NCI-H1092 (cell line): ENCODE measurements at places on chromosomes 5 and 9.
A peak's percentile ranks its signal among the peaks of the same experiment; 100 is the strongest.

DNA sequence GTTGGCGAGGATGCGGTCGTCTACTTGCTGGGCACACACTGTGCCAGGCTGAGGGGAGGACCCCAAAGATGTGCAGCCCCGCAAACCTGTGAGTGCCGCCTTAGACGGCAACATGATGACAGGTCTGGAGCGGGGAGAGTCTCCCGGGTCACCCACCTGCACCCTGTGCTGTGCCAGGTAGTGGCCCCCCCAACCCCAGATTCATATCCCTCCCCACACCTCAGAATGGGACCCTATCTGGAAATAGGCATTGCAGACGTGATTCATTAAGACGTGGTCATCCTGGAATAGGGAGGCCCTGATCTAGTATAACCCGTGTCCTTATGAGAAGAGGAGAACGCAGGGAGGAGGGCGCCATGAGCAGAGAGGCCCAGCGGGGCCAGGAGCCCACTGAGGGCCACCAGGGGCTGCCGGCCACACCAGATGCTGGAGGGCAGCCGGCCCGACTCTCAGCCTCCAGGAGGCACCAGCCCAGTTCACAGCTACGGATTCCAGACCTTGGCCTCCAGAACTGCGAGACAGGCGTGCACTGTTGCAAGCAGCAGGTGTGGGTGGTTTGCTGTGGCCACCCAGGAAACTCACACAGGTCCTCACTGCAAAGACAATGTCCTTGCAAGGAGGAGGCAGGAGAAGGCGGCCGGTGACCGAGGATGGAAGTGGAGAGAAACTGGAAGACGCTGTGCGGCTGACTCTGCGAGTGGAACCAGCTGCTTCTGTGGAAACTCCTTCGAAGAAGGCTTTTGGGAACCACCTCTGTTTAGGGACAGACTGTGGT lies 131.9 kb upstream of the LPCAT1 start:
- DNase-seq = no peak

DNA sequence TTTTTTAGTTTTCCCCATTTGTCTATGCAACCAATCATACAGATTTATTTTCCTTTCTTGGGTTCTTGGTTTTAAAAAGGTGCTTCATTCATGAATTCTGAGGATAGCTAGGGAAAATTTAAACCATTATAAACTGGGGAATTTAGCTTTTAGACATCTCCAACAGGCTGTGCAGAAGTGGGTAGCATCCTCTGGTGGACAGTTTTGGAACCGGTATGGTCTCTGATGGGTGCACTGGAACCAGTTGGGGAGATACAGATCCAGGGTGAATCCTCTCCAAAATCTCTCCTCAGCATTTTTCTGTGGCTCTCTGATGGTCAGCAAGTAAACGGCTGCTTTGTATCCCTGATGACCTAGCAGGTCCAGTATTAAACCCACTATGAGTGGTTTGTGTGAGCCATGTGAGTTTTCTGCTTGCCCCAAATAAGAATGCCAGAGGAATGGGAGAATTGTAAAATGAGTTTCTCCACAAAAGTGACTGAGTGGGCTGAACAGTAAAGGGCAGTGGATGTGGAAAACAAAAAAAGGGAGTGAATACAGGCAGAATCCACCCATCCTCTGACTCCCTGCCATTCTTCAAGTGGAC lies 9.1 kb upstream of the DNAJC25 start:
- DNase-seq = no peak

DNA sequence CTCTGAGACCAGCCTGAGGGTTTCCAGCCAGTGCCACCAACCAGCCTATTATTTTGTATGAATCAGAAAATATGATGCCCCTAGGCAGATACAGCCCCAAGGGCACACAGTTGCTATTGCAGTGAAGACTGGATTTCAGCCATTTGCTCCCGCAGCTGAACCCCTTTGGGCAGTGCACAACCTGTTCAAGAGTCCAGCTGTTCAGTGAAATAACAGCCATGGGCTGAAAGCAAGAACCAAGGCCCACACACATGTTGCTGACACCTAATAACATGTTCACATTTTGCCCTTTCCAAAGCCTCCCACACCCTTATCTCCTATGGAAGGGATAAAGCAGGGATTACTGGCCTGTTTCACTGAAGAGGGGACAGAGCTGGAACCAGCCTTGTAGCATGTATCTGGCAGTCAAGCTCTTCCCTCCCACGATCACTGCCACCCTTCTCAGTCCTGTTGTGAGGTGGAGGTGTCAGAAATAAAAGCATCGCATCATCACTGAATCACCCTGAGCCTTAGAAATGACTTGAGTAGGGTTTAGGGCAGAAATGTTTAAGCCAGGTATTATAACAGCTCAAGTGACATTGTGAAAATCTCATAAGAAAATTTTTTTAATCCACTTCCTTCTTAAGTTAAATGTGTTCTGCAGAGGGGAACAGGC lies 137.1 kb upstream of the FSTL4 start:
- DNase-seq = no peak

GRCh38 chr9:96122282-96122681 lies 179.7 kb downstream of the HSD17B3 start:
- DNase-seq = no peak

- DNase-seq = peak; percentile 38
Observed at GRCh38 chr9:15469406-15469805, 41.4 kb downstream of the PSIP1 start.

- DNase-seq = no peak
Observed at GRCh38 chr5:111580956-111581355, 68.6 kb upstream of the STARD4 start.

GRCh38 chr5:28217695-28218094 lies 1179.3 kb upstream of the CDH9 start:
- no peak for DNase-seq

- no peak for DNase-seq
Observed at GRCh38 chr5:56383761-56384160, 150.6 kb upstream of the ANKRD55 start.

- DNase-seq = no peak
Observed at GRCh38 chr9:37432020-37432419, 9.5 kb downstream of the GRHPR start.

DNA sequence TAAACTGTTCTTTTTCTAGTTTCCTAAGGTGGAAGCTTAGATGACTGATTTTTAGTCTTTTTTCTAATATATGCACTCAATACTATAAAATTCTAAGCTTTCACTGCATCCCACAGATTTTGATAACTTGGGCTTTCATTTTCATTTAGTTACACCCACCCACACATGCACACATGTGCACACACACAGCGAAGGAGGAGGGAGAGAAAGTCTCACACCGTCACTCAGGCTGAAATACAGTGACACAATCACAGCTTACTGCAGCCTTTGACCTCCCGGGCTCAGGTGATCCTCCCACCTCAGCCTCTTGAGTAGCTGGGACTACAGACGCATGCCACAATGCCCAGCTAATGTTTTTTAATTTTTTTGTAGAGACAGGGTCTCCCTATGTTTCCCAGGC lies 96.5 kb downstream of the SMIM23 start:
- DNase-seq = no peak

DNA sequence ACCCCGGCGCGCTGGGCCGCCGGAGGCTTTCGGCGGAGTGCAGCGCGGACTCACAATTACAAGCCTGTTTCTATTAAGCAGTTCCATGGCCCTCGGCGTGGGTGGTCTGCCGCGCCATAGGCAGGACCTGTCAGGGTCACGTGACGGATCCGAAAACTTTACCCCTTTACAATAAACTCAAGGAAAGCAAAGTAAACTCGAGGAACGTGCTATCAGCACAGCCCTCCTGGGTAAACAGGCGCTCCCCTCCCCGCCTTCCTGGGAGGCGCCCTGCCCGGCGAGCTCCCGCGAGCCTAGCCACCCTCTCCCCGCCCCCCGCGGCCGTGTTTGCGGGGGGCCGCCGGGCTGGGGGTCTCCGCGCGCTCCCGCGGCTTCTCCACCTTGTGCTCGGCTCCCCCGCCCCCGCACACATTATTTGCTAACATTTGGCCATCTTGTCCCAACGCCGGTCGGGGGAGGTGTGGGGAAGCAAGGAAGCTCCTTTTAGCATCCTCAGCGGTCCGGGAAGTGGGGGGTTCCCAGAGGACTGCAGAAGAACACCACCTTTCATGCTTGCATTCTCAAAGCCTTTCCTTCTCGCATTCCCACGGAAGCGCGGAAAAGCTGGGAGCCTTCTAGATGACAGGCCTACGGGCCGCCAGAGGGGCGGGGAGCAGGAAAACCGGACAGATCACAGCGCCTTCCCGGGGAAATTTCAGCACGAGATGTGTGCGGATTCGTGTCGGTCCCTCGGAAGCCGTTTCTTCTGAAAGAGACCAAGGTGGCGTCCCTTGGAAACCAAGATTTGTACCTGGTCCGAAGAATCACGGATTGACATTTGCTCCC lies at the start of gene PTCH1:
Gene PTCH1 (minus strand): TSS at position 238 of the 825 bp plus-strand sequence.
- DNase-seq = peak; percentile 25

GRCh38 chr5:139082813-139083498 lies 115.2 kb downstream of the SIL1 start:
- DNase-seq = no peak

- DNase-seq = no peak
Observed at GRCh38 chr9:133536080-133536479, 1.6 kb downstream of the ADAMTSL2 start.

DNA sequence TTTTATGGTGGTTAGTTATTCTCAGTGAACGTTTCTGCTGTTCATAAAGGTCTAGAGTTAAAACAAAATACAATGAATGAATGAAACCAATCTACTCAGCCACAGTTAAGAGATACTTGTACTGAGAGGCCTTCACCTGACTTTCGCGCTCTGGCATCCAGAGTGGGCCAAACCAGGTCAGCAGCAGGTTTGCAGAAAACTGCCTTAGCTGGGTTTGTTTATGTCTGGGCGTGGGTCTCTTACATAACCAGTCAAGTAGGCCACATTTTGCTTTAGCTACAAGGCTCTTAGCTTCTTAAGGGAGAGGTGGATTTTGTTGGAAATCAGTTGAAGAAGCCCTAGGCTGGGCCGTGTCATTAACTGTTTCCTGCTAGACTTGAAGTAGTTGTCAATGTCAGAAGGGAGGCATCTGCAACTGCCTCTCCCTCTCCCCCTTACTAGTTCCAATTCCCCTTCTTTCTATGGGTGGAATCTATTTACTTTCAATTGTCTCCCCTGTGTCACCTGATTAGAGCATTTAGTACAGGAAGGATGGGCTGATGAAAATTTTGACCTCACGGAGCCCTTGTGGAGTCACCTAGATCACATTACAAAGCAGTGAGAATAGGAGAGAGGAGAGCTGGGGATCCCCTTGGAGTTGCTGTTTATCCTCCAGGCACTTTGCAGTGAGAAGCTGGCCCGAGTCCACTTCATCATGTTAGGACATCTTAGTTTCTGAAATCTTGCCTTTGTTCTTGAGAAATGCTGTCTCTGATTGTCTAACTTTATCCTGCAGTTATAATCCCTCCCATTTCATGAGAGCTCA lies 200.5 kb downstream of the ARHGEF28 start:
- DNase-seq = no peak

- DNase-seq = peak; percentile 41
Observed at GRCh38 chr5:2588850-2589501, 162.5 kb downstream of the IRX2 start.

- no peak for DNase-seq
Observed at GRCh38 chr9:108060175-108060574, 570.6 kb upstream of the KLF4 start.

DNA sequence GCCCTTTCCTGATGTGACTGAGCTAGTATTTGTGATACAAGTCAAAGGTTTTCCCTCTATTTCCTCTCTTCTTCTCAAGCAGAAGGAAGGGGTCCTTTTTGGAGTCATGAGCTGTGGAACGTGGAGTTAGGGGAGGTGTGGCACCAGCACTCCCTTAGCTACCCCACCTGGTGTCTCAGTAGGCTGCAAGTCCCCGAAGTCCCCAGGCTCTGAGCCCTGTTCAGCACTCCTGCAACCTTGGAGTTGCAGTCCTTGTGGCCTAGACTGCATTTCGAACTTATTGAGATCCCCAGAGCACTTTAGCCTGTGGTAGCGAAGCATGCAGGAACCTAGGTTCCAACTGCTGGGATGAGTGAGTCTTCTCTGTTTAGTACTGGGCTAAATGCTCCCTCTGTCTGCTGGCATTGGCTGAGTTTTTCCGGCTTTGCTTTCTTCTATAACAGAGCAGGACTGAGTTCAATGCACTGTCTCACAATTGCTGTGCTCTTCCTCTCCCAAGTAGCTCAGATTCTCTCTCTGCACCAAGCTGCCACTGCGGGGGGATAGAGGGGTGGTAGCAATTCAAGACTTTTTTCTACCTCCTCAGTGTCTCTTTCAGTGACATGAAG lies 600.7 kb upstream of the CDH9 start:
- DNase-seq = no peak

DNA sequence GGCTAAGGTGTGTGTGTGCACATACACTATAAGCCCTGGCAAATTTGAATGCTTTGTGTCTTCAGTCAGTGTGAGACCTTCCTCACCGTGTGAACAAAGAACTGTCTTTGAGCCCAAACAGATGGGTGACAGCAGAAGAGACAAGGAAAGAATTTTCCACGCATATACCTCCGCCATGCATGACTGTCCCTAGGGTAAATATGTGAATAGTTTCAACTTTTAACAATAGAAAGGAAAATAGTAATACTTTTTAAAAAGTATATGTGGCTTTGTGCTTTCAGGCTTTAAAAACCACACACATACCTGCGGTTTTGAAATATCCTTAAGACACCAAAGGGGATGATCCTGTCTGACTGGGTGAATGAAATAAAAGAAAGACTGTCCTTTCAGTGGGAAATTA lies 438.6 kb upstream of the MPDZ start:
- no peak for DNase-seq

- DNase-seq = no peak
Observed at GRCh38 chr5:86858442-86858841, 240.7 kb downstream of the COX7C start.

GRCh38 chr5:95731571-95732554 lies 727 bp downstream of the RHOBTB3 start:
- no peak for DNase-seq

DNA sequence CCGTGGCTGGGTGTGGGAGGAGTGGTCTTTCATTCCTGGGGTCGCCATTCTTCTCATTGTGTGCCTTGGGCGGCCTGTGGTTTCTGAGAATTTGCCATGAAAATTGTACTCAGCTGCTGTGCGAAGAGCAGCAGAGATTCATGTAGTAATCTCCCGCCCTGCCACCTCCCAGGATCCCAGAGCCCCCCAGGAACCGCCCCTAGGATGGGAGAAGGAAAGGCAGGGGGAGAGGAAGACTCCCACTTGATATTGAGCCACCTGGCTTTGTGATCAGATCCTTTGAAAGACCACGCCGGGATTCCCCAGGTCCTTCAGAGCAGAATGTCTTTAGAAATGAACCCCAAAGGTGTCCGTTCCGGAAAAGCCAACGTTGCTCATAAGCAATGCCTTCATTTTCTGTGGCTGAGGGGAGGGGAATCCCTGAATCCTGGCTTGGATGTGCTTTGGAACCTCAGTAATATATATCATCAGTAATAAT lies 27.6 kb downstream of the NEURL1B start:
- DNase-seq = no peak

DNA sequence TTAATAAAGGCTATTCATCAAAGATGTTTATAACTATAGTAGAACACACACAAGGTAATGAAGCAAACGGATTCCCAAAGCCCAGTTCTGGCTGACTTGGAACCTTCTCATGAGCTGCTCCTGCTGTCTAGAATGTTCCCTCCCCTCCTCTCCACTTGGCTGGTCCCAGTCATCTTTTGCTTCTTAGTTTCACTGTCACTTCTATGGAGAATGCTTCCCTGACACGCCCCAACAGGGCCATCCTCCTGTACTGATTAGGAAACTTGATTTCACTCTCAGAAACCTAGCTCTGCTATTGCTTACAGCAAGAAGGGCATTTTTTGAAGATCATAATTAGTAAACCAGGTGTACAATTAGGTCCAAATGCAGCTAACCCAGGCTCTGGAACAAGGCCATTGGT lies 3.2 kb upstream of the RAPGEF1 start:
- DNase-seq = no peak

GRCh38 chr5:53971131-53971530 lies 339.2 kb downstream of the ARL15 start:
- DNase-seq = no peak
